Stimulated activated CD4-positive, alpha-beta T cell treated with anti-CD3 and anti-CD28 coated beads, Interleukin-15, amount 100 ng/mL, for 48 hours (primary cell): ENCODE measurements at places on chromosomes 2 and 18.

- DNase-seq: no peak
These were observed 219.3 kb upstream of the TNP1 start for GRCh38 chr2:217079165-217079564.

- DNase-seq: no peak
These were observed 708.4 kb downstream of the RNF144A start for GRCh38 chr2:7625392-7626138.

GRCh38 chr2:75596784-75597183 lies 36.0 kb upstream of the EVA1A start:
- DNase-seq: no peak

DNA sequence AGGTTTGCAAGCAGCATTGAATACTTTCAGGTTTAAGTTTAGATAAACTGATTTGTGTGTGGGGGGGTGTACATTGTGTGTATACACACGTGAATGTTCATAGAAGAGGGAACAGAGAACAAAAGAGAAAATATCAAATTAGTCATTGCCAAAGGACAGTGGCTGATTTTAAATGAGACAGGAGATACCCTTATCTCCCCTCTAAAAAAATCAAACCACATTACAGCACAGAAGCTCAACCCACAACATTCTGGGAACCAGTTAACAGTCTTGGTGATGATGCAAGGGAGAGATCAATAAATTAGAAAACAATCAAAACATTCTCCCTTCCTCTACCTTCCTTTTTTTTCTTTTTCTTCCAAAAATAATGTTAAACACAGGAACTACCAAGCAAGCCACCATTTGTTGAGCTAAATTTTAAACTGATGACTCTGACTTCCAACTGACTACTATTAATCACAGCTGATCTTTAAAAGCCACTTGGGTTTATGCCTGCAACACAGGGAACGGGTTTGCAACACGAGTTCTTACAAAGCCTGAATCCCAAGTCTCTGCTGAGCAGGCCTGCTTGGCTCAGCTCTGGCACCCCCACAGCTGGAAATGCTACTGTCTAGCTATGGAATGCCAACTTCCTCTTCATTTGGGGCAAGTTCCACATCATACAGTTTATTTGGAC lies 119.2 kb upstream of the ACVR1C start:
- DNase-seq: no peak

- no peak for DNase-seq
These were observed 16.9 kb downstream of the MYO7B start for GRCh38 chr2:127552336-127552735.

- no peak for DNase-seq
These were observed 12.0 kb downstream of the NEDD4L start for GRCh38 chr18:58055890-58056558.
